ENCODE measurements at places on chromosomes 11 and 22.

GRCh38 chr11:117871784-117872183 lies 4.7 kb downstream of the FXYD6 start:
- no peak for DNase-seq

GRCh38 chr22:27980424-27981148 lies 61.5 kb upstream of the PITPNB start:
- DNase-seq = no peak

DNA sequence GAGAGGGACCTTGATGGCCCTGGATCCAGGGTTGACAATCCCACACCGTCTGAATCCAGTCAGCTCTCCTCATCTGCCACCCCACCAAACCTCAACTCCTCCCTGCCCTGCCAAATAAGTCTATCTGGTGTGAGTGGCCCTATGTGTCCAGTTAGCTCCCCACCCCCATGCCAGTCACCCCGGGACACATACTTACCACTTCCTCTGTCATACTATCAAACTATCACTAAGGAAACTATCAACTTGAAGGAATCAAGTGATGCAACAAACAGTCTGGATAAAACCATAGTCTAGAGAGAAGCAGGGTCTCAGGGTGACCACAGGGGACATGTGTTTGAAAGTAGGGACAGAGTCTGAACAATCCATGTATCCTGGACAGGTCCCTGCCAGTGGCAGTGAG lies 13.2 kb upstream of the CSF2RB start:
- DNase-seq = no peak

DNA sequence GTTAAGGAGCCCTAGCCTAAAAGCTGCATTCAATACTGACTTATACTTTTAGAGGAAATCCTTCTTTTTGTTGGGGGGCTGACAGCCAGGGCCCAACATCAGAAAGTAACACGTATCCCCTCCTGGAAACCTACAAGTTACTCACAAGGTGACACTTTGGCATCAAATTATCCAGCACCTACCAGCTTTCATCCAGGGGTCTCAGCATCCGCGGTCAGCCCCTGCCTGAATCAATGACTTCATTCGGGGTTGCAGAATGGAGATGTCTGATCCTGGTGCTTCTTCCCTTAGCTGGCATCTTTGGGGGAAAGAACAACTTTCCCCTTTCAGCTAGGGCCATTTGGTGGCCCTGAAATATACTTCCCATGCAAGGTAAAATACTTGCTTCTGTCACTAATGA lies 5.3 kb upstream of the NAP1L4 start:
- DNase-seq = no peak

DNA sequence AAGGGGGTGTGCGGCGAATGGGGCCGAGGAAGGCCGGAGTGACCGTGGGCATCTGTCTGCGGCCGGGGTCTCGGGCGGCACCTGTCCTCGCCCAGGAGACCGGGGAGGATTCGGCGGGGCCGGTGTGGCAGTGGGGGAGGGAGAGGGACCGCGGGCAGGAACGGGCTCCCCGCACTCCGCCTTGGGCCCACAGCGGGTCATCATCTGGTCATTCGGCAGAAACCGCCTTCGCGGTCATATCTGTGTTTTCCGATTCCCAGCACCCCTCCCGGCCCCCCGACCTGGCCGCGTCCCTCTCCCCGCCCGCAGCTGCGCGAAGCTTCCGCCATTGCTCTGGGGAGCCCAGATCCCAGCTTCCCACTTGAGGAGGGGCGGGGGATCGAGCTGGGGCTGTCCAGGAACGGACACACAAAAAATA lies 824 bp upstream of the CBX6 start:
- no peak for DNase-seq

- no peak for DNase-seq
Measured at GRCh38 chr11:78575478-78575877, 814 bp upstream of the NARS2 start.

Measured in activated T-helper 9 cell treated with anti-CD3 and anti-CD28 coated beads, Interleukin-2, amount 50 U/mL, for 16 hours (primary cell).